ENCODE measurements at places on chromosomes 1 and 21. TPM values are rescaled to one million over a fixed set of nuclear protein-coding genes. Genes with fewer than 3 reads are reported as not detected.

The HSD3B1 gene
- total RNA-seq: not detected

DNA sequence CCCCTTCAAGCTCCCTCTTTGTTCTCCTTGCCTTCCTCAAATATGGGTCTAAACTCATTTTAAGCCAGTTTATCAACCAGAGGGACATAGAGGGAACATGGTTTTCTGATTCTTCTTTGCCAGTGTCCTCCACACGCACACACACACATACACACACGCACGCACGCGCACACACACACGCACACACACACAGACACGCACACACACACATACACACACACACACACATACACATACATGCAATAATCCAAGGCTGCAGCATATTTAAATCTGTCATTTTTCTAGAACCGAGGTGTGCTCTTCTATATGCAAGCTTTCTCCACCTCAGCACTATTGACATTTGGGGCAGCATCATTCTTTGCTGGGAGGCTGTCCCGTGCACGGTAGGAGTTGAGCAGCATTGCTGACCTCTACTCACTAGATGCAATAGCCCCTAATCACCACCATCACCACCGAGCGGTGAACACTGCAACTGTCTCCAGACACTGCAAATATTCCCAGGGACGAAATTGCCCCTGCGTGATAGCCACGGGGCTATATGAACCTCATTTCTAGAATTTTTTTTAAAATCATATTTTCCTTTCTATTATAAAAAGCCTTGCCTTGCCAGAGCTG lies 8.0 kb downstream of the TNFRSF9 start:
- DNase-seq: no peak

The CSMD2 gene
- 0.22 TPM for total RNA-seq

DNA sequence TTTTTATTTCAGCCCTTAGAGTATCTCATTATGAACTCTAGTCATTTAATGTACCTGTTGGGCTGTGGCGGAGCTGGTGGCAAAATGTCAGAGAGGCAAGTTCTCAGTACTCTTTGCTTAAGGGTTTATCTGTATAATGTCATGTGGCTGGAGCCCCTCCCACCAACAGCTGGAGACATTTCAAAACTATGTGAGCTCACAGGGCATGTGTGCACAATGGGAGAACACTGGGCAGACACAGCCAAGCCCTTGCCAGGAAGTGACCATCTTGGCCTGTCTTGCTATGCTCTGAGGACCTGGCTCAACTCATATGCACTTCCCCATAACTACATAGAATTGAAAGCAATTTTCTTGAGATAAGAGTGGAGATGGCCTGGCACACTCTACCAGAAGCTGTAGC lies 296.4 kb downstream of the PTPRU start:
- DNase-seq: no peak

GRCh38 chr1:212655668-212656440 lies 43.8 kb downstream of the BATF3 start:
- no peak for DNase-seq
